ENCODE measurements at places on chromosomes 6 and 20. TPM values are rescaled to one million over a fixed set of nuclear protein-coding genes. Genes with fewer than 3 reads are reported as not detected.

The CLPSL1 gene
- total RNA-seq = not detected

The CTSZ gene
- total RNA-seq = 191 TPM

The BTN1A1 gene
- total RNA-seq = not detected

The TRIM31 gene
- total RNA-seq = 0.11 TPM

The TTBK1 gene
- total RNA-seq = not detected

The SLC22A16 gene
- total RNA-seq = not detected

The OPN5 gene
- total RNA-seq = not detected

The OVOL2 gene
- total RNA-seq = 23.1 TPM

The NCOA7 gene
- total RNA-seq = 13.4 TPM

The HEY2 gene
- not detected for total RNA-seq

The CITED2 gene
- total RNA-seq = 51.4 TPM

The ISM1 gene
- not detected for total RNA-seq

The ZNF831 gene
- total RNA-seq = not detected

The ZFP64 gene
- 16.2 TPM for total RNA-seq

The SYNCRIP gene
- 63.8 TPM for total RNA-seq

The EDN1 gene
- 25.6 TPM for total RNA-seq

The CCM2L gene
- not detected for total RNA-seq

The GJE1 gene
- total RNA-seq = not detected

The ANGPT4 gene
- not detected for total RNA-seq

The OR2H1 gene
- not detected for total RNA-seq

The PDCD2 gene
- total RNA-seq = 77.2 TPM

Measured in PC-3 (cell line).